ENCODE measurements at places on chromosomes 1 and 21.

DNA sequence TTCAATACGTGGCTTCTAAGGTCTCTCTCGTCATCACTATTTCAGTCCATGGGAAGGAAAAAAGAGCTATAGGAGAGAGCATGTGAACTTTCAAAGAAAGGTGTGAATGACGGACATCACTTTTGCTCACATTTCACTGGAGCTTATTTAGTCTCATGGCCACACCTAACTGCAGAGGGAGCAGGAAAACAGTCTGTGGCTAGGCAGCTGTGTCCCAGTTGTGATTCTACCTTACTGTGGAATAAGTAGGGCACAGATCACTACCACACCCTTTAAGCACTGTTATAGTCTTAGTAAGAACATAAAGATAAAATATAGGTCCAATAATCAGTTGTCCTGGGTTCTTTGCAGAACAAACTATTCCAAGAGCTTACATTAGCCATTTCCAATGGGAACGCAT, 192.9 kb downstream of the NRIP1 start:
- no peak for DNase-seq

DNA sequence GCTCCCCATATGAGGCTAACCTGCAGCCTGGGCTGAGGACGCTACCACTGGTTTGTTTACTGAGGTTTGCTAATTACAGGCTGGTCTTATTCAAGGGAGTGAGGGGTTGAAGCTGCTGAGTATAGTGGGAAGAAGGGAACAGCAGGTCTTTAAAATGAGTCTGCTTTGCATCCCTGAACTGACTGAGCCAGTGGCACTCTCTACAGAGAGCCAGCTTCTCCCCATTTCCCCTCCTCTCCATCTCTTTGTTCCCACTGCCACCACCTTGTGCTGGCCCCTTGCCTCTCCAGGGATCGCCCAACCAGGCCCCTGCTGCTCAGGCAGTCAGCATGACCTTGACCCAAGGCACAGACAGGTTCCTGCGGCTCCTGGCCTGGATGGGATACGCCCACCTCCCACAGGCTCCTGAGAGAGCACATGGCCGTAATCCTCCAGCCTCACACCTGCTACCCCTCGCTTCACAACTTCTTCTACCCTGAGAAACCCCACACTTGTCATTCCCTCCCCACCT, 45.0 kb downstream of the IER5 start:
- no peak for DNase-seq

- DNase-seq, result no peak
Measured at GRCh38 chr1:221793439-221794078, 51.7 kb upstream of the DUSP10 start.

- DNase-seq, result no peak
Measured at GRCh38 chr1:59316497-59317128, 19.7 kb downstream of the FGGY start.

DNA sequence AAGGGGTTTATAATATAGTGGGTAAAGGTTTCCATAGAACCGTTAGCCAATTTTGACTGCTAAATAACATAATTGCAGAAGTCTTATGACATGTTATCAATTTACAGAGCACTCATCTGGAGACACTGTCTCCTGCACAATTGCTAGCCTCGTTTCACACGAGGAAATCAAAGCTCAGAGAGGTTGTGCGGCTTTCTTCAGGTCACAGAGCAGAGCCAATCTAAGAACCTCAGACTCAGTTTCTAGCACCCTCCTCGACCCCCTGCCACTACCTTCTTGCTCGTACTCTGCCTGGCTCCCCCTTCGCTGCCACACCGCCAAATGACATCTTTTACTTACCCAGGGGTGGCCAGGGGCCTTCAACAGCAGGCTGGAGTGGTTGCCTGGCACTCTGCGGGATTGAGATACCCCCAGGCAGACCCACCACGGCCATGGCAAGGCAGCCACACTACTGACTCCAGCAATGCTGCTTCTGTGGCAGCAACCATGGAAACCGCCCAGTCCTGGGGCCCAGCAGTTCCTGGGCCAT, 16.0 kb upstream of the CASZ1 start:
- DNase-seq, result no peak

DNA sequence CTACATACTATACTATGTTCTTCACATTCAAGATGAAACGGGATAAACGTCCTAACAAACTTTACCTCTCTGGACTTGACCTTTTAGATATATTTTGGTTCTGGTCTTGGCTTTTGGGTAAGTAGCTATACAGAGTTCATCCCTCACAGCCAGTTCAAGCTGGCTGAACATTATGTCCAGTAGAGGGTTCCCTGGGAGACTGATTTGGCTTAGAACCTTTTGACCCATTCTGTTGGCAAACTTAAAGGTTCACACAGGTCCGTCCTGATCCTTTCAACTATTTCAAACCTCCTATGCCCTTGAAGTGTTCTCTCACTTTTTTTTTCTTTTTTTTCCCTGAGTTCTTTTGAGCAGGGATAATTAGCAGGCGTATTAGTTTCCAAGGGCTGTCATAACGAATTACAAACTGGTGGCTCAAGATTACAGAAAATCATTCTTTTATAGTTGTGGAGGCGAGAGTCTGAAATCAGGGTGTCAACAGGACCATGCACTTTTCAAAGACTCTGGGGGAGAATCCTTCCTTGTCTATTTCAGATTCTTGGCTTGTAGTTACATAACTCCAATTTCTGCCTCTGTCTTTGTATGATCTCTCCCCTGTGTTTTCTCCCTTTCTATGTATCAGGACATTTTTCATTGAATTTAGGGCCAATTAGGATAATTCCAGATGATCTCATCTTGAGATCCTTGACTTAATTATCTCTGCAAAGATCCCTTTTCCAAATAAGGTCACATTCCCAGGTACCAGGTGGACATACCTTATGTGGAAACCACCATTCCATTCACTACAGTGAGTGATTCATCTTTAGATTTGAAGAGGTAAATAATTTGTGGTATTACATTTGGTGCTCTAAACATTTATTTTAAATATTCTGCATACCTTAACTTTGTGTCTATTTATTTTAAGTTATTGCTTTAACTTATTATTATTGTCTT, 257.4 kb upstream of the USP25 start:
- DNase-seq, result no peak

DNA sequence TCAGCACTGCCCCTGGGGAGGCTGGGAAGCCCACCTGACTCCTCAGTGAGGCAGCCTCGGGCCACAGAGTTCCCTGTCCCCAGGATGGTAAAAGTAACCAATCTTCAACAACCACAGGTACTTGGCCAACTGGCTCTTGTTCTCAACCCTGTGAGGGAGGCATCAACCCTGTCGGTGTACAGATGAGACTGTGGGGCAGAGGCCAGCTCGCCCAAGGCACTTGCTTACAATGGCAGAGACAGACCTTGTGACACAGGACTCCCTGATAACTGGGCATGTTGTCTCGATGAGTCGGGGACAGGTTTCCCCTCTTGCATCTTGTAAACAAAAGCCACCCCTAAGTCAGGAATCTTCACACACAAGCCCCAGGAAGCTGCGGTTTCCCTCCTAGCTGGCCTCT, 8.0 kb downstream of the SLC30A2 start:
- DNase-seq, result peak; percentile 36

- DNase-seq, result no peak
Measured at GRCh38 chr1:221782477-221782876, 40.6 kb upstream of the DUSP10 start.

DNA sequence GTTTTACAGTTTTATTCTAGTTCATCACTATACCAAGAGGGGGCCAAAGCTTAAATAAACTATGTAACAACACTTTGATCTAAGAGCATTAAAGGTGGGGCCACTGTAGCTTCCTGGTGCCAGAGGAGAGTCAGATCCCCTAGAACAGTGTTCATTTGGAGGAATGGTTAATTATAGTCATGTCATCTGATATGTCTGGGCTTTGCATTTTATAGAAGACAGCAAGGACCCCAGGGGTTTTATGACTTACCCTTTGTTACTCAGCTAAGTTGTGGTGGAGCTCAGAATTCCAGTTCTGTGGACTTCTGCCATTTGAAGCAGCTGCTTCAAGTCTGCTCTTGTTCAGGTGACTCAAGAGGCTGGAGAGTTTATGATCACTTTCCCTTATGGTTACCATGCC, 16.7 kb downstream of the KDM4A start:
- no peak for DNase-seq

GRCh38 chr1:101388904-101389546, 152.2 kb downstream of the S1PR1 start:
- no peak for DNase-seq

GRCh38 chr1:21576031-21576797, 67.0 kb downstream of the ALPL start:
- DNase-seq, result no peak

DNA sequence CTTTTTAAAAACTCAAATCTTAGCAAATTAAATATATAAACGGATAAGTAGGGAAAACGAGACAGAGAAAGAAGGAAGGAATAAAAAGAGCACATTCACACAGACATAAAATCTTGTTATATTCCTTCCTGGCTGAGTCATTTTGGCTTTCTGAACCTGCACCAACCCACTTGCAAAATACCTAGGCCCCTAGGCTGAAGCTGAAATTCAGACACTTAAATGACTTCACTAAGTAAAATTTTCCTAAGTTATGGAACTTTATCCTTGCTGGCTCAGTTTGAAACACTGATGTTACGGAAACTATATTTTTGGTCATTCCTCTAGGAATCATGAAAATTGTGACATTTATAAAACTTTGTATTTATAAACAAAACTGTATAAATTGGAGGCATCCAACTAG, 462.8 kb upstream of the NFIA start:
- no peak for DNase-seq

- DNase-seq, result no peak
Measured at GRCh38 chr1:199742547-199742946, 285.0 kb upstream of the NR5A2 start.

- DNase-seq, result no peak
Measured at GRCh38 chr1:30477588-30477987, 245.8 kb downstream of the MATN1 start.

DNA sequence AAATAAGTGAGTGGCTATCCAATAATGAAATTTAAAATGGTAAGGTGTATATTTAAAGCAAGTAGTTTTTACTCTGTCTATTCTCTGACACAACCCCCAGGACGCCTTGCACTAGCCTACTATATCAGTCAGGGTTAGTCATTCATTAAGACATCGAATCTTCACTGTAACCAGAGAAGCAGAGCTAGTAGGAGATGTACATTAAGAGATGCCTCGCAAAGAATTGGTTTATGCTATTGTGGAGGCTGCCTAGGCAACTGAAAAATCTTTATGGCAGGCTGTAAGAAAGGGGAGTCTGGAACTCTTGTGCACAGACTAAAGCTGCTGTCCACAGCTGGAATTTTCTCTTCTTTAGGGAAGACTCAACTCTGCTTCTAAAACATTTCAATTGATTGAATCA, 28.8 kb downstream of the NTNG1 start:
- DNase-seq, result no peak

- peak; percentile 98 for DNase-seq
Measured at GRCh38 chr1:45686288-45687013, at the start of gene GPBP1L1. TSS of gene GPBP1L1 (minus strand) at chr1:45686533. CDS start at chr1:45659087, 27,446 bp downstream.

GRCh38 chr1:33424205-33424604, 6.7 kb downstream of the PHC2 start:
- DNase-seq, result no peak

DNA sequence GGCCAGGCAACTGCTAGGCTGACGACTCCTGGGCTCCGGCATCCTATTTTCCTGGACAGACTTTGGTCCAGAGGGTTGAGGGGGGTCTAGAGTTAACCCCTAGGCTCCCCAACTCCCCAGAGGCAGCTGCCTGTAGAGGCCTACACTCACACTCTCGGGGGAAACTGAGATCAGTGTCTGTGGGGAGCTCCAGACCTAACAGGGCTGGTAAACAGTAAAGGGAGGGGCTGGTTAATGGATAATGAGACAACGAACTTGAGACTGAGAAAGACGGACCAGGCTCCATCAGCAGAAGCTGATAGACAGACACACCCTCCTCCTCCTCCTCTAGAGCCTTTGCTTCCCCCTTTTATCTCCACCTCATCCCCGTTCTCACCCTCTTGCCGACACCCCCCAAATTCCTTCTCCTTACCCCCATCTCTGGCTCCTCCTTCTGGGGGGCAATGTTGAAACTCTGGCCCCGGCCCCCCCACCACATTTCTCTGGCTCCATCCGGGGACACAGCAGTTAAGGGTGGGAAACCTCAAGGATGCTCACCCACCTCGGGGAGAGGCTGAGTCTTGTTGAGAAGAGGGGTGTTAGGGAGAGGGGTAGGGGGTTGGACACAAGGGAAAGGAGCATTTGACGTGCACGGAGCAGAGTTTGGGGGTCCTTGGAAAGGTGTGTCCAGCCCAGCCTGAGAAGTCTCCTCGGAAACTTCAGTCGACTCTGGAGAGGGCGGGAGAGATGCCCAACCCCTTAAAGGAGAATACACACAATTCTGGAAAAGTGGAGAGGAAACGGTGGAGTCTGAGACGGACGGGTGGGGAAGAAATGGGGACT, at the start of gene MTMR11:
Gene MTMR11, minus strand, starts transcription at position 710 of the 822 bp plus-strand sequence. Its CDS starts 232 bp downstream, at position 478.
- no peak for DNase-seq

GRCh38 chr1:95117207-95118066, at the start of gene TLCD4:
TSS of gene TLCD4 (plus strand) at chr1:95117355. CDS start at chr1:95143902, 26,547 bp downstream.
- DNase-seq, result peak; percentile 81

DNA sequence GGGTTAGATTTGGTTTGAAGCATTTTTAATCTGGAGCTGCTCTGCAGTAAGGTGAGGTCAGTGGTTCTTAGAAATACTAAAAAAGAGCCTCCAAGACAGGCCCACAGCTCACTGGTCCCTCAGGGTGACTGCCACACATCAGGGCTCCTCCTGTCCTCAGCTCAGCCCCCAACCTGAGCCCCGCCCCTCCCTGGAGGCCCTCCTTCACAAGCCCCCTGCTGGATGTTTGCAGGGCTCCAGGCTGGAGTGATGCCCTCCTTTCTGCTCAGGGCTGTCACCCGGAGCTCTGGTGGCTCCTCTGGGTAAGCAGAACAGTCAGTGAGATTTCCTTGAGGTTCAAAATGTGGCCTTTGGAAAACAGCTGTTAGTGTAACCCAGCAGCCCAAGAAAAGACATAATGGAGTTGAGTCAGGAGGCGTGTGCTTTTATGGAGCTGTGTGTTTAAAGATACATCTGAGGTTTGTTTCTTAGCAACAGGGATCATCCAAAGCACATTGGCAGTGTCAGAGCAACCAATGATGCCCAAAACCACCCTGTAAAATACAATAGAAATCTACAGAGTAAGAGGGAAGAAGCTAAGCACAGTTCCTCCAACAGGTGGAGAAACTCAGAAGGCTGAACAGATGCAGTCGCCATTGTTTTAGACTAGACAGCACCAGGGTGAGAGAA, 21.4 kb downstream of the STUM start:
- DNase-seq, result no peak

DNA sequence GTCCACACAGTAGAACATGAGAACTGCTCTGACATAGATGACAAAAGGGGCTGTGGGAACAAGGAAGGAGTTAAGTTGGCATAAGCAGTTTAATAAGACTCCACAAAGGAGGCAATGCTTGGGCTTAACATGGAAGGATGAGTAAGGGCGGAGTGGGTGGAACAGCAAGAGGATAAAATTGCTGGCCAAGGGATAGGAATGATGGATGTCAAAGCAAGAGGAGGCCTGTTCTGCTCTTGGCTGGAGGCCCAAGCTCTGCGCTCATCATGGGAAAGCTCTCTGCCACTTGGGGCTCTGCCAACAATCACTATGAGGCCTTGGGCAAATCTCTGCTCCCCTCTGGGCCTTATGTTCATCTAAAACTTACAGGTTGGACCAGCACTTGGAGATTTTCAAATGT, 98.3 kb upstream of the CAMK1G start:
- no peak for DNase-seq

GRCh38 chr21:37392441-37392840, 25.9 kb downstream of the DYRK1A start:
- no peak for DNase-seq

Measured in Right ventricle myocardium superior (tissue), 1 donor.